ENCODE measurements at places on chromosomes 1 and 21.

- DNase-seq: no peak
Measured at GRCh38 chr1:209875515-209875914, 47.7 kb downstream of the UTP25 start.

GRCh38 chr1:244368279-244368678 lies 83.4 kb downstream of the ADSS2 start:
- DNase-seq: no peak

GRCh38 chr21:31184459-31184858 lies 146.2 kb upstream of the KRTAP19-8 start:
- DNase-seq: peak; percentile 72

DNA sequence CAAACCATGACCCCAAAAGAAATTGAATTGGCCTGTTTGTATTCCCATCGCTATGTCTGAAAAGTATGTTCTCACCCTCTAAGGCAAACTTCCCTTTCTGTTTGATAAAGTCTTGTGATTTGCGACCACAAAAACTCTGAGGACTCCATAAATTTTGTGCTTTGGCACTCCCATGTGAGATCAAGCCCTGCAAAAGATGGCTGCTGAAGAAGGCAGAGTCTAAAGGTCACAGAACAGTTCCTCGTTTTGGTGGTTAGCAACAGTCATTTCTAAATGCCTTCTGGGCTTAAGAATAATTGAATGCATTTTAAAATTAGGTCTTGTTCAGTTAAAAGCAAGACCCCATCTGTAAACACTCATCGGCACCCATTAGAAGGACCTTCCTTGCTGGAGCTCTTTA lies 441.6 kb downstream of the OMA1 start:
- DNase-seq: no peak

- DNase-seq: no peak
Measured at GRCh38 chr1:208772891-208773290, 528.7 kb upstream of the PLXNA2 start.

GRCh38 chr1:224786533-224787250 lies 142.8 kb upstream of the DNAH14 start:
- DNase-seq: no peak

DNA sequence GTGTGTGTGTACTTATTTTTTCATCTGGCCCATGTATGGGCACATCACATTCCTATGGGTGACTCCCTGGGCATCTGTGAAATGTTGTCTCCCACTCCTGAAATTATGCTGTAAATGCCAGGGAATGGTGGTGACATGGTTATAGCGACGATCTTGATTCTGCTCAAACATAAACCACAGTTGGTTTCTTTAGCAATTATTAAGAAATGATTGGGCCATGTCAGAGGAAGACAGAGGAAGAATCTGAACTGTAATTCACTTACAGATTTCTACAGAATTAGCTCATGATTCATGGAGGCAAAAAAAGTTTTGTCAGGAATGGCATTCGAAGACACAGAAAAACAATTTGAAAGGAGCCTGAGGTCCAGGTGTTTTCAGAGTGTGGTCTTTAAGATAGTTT lies 25.8 kb upstream of the KCNE1 start:
- no peak for DNase-seq

- DNase-seq: no peak
Measured at GRCh38 chr1:86016076-86016759, 140.4 kb downstream of the COL24A1 start.

DNA sequence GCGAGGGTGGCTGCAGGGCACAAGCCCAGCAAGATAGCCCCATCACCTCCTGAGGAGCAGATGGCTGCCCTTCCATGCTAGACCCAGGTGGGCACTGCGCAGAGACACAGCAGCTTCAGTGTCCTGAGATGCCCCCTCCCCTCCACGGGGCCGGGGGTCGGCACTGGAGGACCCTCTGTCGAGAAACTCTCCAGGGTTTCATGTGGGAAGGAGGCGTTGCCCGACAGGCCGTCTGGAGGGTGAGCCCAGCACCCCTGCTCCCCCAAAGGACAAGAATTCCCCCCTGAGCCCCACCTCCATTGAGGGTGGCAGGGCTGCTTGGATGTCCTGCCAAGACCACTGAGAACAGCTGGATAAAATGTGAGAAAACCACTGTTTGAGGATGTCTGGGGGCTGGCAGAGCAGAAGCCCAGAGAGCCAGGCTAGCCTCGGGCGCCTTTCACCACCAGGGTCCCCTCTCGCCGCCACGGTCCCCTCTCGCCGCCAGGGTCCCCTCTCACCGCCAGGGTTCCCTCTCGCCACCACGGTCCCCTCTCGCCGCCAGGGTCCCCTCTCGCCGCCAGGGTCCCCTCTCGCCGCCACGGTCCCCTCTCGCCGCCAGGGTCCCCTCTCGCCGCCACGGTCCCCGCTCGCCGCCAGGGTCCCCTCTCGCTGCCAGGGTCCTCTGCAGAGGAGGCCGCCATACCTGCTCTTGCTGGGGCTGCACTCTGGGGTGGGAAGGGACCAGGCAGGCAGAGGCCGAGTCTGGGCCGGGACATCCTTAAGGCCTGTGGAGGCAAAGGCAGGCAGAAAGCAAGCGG lies 44.2 kb downstream of the SLC19A1 start:
- DNase-seq: no peak

DNA sequence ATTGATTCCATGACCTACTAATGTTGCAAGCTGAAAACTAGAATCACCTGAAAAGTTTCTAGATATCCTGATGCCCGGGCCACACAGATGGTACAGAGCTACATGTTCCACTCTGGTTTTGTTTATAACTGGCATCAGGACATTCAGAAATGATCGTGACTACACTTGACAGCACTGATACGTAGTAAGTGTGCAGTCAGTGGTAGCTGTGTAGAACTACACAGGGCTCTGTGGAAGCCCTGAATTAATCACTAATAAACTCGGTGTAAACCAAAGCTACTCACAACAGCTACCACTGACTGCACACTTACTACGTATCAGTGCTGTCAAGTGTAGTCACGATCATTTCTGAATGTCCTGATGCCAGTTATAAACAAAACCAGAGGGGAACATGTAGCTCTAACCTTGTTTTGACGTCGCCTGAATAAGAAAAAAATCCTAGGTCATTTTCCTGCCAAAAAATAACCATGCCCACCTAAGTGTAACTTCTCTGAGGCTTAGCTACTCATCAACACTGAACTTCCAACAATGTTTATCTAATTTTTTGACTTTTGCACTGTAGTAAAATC lies 149.7 kb downstream of the TGFBR3 start:
- no peak for DNase-seq

- DNase-seq: no peak
Measured at GRCh38 chr1:20896826-20897225, 109.7 kb upstream of the HP1BP3 start.

GRCh38 chr21:15894596-15894995 lies 164.8 kb downstream of the USP25 start:
- DNase-seq: no peak

DNA sequence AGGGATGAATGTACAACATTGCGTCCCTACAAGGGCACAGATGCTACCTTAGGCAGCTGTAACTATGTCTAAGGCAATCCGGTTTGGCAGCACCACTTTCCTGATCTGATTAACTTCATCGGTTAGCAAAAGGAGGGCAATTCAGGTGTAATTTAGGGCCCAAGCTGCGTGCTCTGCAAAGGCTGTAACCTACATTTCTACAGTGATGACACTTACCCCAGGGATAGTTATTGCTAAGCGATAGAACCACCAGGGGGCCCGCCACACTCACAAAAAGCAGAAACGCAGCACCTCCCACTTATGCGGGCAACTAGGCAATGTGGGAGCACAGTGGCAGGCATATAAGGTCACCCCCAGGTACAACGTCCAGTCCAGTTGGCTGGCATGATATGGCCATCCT lies 113.5 kb downstream of the GDAP2 start:
- no peak for DNase-seq

GRCh38 chr21:46483300-46484295 lies 24.9 kb downstream of the DIP2A start:
- no peak for DNase-seq

DNA sequence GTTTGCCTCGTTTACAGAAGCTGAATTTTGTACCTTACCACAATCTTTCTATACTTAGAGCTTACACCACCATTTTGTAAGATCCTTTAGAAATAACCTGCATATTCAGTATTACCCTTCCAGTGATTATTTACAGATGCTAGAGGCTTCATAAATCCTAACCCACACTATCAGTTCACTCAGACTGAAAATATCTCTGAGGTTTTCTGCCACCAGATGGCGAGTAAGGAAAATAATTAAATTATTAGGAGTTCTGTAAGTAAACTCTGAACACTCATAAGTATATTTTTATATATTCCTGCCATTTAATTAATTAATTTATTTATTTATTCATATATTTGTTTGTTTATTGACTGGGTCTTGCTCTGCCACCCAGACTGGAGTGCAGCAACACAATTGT lies 1635.2 kb downstream of the PLA2G4A start:
- no peak for DNase-seq

GRCh38 chr1:5571438-5571837 lies 420.8 kb downstream of the NPHP4 start:
- DNase-seq: no peak

DNA sequence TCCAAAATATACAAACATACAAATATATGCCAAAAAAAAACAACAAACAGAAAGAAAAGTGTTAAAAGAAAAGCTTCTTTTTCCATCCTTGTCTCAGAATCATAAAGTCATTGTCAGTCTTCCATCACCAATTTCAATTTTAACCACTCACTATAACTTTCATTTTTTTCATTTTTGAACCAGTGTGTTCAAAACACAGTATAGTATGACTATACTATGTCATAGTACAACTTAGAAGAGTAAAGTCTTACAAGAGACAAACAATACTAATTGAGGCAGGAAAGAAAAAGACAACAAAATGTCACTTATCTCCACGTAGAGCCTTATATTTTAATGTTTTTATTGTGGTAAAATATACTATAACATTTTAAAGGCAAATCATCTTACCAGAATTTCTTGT lies 7.6 kb downstream of the NSL1 start:
- DNase-seq: no peak

DNA sequence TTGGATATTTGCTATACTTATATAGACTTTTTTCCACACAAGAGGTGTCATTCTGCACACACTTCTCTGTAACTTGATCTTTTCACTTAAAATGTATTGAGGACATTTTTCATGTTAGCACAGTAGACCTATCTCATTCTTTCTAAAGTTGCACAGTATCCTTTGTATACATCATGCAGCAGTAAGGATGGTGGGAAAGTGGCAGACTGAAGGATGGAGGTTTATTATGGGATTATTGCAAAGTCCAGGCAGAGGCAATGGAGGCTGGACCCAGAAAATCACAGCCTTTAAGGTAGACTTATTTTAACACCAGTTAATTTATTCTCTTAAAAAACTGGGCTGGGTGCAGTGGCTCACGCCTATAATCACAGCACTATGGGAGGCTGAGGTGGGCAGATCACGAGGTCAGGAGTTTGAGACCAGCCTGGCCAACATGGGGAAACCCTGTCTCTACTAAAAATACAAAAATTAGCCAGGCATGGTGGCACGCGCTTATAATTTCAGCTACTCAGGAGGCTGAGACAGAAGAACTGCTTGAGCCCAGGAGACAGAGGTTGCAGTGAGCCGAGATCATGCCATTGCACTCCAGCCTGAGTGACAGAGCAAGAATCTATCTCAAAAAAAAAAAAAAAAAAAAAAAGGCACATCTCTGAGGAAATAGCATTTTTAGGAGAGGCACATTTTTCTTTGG lies 25.8 kb downstream of the SLAMF1 start:
- no peak for DNase-seq

DNA sequence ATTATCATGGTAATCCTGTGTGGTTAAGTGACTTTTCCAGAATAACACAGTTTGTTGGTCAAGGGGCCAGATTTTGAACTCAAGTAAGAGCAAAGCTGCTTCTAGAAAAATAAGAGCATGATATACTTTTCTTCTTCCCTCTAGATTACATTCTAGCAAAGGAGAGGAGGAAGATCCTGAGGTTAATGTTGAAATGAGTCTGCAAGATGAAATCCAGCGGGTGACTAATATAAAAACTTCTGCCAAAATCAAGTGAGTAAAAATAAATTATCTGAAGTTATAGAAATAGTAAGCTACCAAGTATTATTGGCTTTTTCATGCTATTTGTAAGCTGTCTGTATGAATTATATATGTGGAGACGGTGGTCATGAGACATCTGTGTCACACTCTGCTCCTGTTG lies 12.8 kb downstream of the WDR3 start:
- DNase-seq: no peak

DNA sequence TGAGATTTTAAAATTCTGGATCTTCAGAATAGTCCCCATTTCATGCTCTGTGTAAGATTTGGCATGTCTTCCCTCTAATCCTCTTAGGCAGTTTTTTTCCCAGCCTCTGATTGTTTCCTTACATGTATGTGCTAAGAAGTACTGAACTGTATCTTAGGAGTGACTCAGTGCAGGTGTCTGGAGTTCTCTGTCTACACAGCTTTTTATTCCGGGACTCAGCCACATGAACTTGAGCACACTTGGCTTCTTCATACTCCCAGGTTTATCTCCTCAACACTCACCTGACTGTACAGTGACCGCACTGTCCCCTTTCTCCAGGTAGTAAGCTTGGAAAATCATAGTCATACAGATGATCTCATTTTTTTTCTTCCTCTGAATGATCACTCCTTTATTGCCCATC lies 50.7 kb downstream of the SYT14 start:
- DNase-seq: no peak

- no peak for DNase-seq
Measured at GRCh38 chr1:211705467-211706091, 30.2 kb upstream of the NEK2 start.

- DNase-seq: no peak
Measured at GRCh38 chr1:67427947-67428346, 2.3 kb downstream of the SERBP1 start.

GRCh38 chr1:116453906-116454305 lies 80.9 kb downstream of the ATP1A1 start:
- no peak for DNase-seq

DNA sequence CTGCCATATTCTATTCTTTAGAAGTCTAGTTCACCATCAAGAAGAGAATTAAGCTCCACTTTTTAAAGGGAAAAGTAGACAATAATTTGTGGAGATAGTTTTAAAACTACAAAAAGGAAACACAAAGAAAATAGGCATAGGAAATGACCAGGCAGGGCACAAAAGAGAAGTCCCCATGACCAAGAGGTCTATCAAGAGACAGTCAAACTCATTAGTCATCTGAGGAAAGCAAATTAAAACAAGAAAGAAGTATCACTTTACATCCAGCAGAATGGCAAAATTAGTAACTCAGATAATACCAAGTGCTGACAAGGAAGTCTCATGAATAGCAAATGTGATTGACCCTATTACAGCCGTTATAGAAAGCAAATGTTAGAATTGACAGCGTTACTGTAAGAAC lies 243.7 kb upstream of the SNX7 start:
- DNase-seq: no peak

- DNase-seq: no peak
Measured at GRCh38 chr1:211579440-211580302, 710 bp upstream of the SLC30A1 start.

GRCh38 chr1:20587661-20588053 lies 1.2 kb upstream of the CDA start:
- DNase-seq: no peak

- no peak for DNase-seq
Measured at GRCh38 chr1:60942896-60943638, 139.3 kb upstream of the NFIA start.

GRCh38 chr1:24283326-24284155 lies 35.6 kb upstream of the GRHL3 start:
- DNase-seq: no peak

All from activated naive CD8-positive, alpha-beta T cell treated with anti-CD3 and anti-CD28 coated beads, Interleukin-2, amount 50 U/mL, for 24 hours (primary cell).